Foreskin keratinocyte (primary cell): ENCODE measurements at places on chromosomes 3 and 15.

GRCh38 chr3:167228135-167228534 lies 152.0 kb downstream of the ZBBX start:
- DNase-seq = peak; percentile 7

DNA sequence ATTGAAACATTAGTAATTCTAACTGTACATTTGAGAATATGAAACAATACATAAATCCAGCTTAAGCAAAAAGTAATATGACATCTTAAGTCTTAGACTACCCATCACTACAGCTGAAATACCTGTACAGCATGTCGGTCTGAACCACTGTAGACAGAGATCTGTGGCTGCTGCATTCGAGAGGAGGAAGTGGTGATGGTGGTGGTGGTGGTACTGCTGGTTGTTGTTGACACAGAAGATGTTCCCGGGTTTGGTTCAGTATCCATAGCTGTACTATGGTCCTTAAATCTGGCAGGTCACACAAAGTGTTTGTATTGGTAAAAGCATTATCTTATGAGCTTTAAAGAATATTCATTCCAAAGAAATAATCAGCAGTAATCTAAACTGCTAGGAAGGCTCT lies 2.9 kb downstream of the PHC3 start:
- DNase-seq = no peak

DNA sequence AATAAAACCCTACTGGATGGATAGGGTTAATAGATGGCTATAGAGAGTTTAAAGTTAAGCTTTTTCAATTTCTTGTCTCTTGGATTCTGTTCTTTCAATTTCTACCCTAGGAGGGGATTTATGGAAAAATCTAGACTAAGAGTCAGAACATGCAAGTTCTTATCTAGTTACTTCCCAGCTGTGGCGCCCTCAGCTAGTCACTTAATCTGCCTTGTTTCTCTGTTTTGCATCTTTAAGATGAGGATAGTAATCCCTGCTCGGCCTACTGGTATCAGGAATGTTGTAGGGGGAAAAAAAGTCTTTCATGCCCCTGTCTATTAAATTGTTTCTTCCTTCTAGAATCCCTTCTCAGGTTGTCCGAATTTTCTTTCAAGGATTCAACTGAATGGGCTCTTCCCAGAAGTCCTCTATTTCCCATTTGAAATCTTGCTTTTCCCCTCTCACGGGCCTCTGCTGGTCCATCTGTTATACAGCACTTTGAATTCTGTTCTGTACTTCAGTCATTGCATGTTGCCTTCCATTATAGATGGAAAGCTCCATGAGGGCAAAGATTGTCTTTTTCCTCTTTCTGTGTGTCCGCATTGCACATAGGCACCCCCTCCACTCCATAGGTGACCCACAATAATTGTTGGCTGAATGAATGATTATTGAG lies 4.4 kb downstream of the KCTD6 start:
- no peak for DNase-seq

DNA sequence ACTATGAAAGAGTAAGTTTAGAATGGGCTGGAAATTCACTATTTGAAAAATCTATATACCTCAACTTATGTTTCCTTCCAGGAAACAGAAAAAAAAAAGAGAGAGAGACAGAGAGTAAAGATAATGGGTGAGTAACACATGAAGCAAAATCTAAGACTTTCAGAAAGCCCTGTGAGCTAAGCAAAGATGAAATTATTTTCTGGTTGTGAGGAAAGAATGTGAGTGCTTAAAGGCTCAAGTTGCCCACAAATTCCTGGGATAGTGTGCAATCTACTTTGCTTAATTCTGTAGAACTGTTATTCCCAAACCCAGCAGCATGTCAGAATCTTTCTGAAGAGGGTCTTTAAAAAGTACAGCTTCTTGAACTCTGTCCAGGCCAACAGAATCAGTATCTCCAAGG lies 337.7 kb upstream of the AGTR1 start:
- no peak for DNase-seq

- DNase-seq = no peak
These were observed 42.3 kb upstream of the GYG1 start for GRCh38 chr3:148948913-148949657.

- no peak for DNase-seq
These were observed 279.0 kb downstream of the RBMS3 start for GRCh38 chr3:29559741-29560465.

DNA sequence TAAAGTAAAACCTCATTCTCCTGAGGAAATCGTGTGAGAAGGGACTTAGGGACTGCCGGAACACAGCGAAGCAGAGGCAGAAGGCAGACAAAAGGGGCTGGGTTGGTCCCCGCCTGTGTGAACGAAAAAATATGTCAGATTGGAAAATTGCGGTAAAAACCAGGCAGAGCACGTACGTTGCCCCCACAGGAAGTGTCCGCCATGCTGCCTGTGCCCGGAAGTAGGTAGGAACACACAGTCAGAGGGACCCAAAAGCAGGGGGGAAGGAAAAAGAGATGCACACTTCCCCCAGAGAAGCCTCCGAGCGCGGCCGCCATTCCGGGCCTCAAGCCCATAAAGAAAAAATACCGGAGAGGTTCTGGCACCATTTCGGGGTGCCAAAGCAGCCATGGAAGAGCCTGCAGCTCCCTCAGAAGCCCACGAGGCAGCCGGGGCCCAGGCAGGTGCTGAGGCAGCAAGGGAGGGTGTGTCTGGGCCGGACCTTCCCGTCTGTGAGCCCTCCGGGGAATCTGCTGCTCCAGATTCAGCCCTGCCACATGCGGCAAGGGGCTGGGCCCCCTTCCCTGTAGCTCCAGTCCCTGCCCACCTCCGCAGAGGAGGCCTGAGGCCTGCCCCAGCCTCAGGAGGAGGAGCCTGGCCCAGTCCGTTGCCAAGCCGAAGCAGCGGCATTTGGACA lies at the start of gene MKRN3:
Gene MKRN3 (plus strand): TSS at position 280 of the 676 bp plus-strand sequence. CDS start 109 bp downstream, at position 389.
- DNase-seq = no peak

- no peak for DNase-seq
These were observed 237.5 kb upstream of the TBC1D5 start for GRCh38 chr3:17979911-17980310.

GRCh38 chr15:67115586-67115969 lies 50.2 kb downstream of the SMAD3 start:
- no peak for DNase-seq

- DNase-seq = no peak
These were observed 47.4 kb upstream of the LDHAL6B start for GRCh38 chr15:59159210-59159609.

GRCh38 chr15:85457392-85457968 lies 77.1 kb downstream of the AKAP13 start:
- peak; percentile 64 for DNase-seq
